Left lung (tissue), 14 donors: ENCODE measurements at places on chromosomes 2 and 18.

DNA sequence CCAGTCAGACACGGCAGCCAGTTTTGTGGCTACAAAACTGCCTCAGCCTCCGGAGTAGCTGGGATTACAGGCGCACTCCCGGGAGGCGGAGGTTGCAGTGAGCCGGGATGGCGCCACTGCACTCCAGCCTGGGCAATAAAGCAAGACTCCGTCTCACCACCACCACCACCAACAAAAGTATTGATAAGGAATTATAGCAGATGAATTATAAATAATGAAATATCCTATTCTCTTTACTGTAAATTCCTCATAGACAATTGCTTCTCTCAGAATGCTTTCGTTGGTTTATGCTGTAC is 1.4 kb upstream of the FAM161A start:
- no peak for DNase-seq

- DNase-seq: no peak
Measured at GRCh38 chr2:156630579-156631337, 194.6 kb downstream of the GPD2 start.

DNA sequence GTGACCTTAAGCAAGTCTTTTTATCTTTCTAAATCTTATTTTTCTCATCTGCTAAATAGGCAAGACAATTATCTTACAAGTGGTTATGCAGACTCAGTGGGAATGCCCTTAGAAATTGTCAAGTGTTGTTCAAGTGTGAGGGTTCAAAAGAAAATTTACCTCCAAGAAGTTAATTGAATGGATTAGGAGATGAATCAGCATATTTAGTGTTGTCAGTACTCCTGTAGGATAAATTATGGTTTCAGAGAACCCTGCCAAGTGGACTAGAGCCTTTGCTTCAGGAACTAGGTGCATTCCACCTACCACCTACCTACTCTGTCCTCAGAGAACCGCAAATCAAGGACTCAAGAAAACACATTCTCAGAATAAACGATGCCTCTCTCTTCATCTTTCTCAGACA is 69.8 kb upstream of the KCTD1 start:
- DNase-seq: no peak

GRCh38 chr2:120907822-120908221 is 172.2 kb downstream of the GLI2 start:
- no peak for DNase-seq

GRCh38 chr2:16030206-16031057 is 90.1 kb downstream of the MYCN start:
- no peak for DNase-seq

- DNase-seq: no peak
Measured at GRCh38 chr2:218798767-218799504, 17.0 kb downstream of the CYP27A1 start.
